ENCODE measurements at places on chromosomes 4 and X.

- DNase-seq, result peak; percentile 35
Measured at GRCh38 chr4:140718241-140718952, 37.8 kb downstream of the TBC1D9 start.

- no peak for DNase-seq
Measured at GRCh38 chrX:13092455-13092941, 48.1 kb upstream of the FAM9C start.

GRCh38 chrX:30283456-30284200 lies 25.6 kb downstream of the NR0B1 start:
- DNase-seq, result peak; percentile 54

DNA sequence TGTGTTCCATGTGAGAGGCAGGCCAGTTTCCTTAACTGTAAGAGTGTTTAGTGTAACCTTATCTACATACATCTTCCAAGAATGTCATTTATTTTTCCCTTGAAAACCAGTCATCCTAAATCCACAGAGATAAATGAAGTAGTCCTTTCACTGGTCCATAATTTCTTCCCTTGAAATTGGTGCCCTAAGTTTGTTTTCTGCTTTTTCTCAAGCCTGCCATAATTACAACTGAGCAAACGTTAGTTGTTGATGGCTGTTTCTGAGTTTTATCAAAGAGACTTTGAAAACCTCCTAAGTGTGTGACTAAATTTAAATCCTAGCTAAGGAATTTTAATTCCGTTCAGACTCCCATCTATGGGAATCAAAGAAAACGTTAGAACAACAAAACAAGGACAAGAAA lies 3.6 kb upstream of the TDO2 start:
- no peak for DNase-seq

- no peak for DNase-seq
Measured at GRCh38 chrX:76439188-76439587, 11.7 kb downstream of the MAGEE1 start.

DNA sequence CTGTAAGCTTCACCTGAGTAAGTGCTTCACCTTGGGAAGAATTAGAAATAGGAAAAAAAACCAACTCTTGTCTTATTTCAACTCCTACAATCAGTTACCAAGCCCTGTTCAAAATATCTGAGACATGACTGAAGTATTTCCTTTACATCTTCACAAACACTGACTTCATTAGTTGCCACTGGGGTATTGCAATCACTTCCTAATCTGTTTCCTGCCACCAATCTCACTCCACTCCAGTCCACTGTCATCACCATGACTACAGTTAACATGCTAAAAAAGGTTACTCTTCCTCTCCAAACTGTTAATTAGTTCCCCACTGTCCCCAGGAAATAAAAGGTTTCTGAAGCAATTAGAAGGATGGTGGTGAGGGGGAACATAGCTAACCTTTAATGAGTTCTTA lies 3.3 kb upstream of the SUPT20HL1 start:
- no peak for DNase-seq

DNA sequence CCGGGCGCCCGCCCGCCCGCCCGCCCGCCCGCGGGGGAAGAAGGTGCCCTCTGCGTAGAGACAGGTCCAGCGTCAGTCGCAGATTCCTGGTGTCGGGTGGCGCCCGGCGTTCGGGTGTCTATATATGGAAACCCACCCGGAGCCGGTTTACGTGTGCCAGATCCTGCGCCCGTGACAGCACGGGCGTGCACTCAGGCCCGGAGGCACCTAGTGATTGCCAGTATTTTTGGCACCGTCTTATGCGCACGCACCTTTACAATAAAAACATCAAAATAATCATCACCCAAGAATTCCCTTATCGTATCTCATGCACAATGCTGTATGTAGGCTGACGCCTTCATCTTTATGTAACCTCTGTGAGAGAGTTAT lies 519 bp downstream of the SLC25A4 start:
- no peak for DNase-seq

DNA sequence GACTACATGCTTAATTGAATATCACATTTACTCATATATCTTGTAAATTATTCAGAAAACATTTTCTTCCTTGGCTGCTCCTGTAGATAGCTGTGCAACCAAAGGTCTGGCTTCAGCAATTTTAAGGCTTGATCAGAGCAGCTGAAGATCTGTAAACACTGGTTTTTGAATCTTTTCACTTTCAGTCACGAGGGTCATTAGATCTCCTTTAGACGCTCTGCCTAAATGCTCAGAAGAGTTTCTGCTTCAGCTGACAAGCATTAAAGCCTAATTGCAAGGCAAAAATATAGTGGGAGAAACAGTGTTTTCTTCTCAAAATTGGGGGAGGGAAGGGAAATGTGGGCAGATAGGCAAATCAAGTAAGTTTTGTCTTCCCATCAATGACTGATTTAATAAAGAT lies 25.7 kb downstream of the TRPC5 start:
- DNase-seq, result no peak

DNA sequence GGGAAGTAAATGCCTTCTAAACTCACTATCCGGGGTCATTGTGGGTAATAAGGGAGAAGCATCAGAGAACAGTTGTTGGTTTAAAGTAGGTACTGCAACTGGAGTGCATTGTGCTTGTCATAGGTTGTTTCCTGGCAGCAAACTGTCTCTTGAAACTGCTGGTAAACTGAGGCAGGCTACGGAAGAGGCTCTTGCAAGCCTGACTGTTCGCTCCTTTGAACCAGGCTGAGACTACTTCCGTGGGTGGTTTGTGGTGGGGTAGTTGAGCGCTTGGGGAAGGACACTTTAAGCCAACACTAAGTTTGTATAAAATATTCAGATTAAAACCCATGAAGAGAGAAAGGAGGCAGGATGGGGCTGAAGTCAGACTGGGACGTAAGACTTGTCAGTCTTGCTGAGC lies 45.2 kb upstream of the WDR1 start:
- no peak for DNase-seq
